Osteoblast (primary cell): ENCODE measurements at places on chromosomes 1 and 21.

DNA sequence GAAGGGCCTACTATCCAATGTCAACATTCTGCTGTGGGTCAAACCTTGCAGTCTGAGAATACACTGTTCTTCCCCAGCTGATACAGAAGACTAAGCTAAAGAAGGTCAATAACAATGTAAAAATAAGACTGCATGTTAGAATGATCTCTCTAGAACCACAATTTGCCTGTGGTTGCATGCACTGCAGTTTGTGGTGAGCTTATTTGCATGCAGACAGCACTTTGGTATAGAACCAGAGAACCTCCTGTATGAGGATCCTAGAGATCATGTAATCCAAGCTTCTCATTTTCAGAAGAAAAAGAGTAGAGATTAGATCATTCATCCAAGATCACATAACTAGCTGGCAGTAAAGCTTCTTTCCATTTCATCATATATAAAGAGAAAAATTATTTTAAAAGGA, 15.8 kb downstream of the SYNJ1 start:
- DNase-seq = no peak

- DNase-seq = peak; percentile 84
These were observed 22.6 kb downstream of the GON4L start for GRCh38 chr1:155834296-155834926.

DNA sequence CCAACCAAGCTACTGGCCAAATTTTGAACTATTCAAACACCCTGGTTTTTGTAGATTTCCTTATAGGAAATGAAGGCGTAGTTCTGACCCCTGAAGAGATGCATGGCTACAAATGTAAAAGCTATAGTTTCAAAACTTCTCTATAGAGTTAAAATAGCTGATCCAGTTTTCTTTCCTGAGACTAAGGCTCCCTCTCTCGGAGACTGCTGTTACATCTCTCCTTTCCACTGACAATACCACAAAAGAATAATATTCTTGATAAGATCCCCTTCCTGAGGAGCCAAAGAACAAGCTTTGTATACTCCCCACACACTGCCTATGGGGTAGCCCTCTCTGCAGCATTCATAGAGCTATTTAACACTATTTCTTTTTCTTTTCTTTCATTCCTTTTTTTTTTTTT, 6.7 kb upstream of the CFAP126 start:
- DNase-seq = peak; percentile 62

GRCh38 chr21:39647476-39647875, 34.7 kb downstream of the B3GALT5 start:
- peak; percentile 57 for DNase-seq

- no peak for DNase-seq
These were observed 76.1 kb downstream of the VCAM1 start for GRCh38 chr1:100795646-100795985.

DNA sequence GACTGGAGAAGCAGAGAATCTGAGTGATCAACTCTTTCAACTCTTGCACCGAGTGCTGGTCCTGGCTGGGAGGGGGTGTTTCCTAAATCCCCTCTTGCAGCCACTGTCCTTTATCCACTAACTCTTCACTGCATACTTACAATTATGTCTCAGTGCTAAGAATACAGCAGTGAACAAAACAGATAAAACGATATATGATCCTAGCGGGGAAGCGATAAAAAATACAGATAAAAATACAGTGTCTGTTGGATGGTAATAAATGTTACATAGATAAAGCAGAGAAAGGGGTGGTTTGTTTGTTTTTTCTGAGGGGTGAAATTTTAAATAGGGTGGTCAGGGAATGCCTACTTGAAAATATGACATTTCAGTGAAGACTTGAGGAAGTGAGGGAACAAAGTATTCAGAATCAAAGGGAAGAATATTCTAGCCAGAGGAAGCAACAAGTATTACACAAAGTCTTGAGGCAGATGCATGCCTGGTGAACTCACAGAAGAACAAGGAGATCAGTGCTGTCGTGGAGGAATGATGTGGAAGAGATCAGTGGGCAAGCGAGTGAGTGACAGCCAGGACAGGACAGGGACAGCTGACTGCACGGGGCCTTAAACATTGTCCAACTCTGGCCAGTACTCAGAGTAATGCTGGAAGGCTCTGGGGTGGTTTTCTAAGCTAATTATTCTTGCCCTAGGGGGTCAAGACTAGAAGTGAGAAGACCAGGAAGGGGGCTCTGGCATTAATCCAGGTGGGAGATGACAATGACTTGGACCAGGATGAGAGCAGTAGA, 110.0 kb downstream of the APP start:
- no peak for DNase-seq

DNA sequence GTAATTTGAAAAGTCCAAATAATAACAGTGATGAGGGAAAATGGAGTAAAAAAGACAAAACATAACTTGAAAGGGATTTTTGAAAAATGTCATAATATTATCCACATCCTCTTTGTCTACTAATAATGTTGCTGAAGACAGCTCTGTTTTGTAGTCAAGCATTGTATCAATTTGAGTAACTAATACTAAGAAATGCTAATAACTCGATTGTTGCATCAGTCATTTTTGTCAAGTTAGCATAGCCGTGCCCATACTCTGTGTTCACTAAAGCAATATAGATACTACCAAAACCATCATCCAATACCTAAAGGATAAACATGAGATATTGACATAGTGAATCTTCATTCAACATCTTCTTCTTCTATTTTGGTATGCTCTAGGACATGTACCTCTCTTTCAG, 17.3 kb downstream of the PDC start:
- DNase-seq = no peak

DNA sequence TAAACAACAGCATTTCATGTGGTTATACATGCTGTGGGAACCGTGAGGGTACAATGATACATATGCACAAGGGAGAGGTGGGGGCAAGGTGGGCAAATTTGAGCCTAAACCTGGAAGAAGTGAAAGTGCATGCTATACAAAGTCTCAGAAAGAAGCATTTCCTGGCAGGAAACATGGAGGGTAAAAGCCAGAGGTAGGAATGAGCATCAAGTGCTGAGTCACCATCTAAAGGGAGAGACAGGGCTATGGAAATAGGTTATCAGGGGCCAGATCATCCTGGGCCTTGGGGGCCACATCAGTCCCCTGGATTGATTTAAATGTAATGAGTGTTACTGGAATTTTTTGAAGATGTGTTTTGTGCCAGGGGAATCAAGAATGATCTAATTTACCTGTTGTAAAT, 60.1 kb upstream of the DAB1 start:
- DNase-seq = no peak

- DNase-seq = peak; percentile 34
These were observed 160.2 kb upstream of the IRF2BP2 start for GRCh38 chr1:234769986-234770795.

- peak; percentile 98 for DNase-seq
These were observed at the start of gene LIX1L for GRCh38 chr1:145957443-145958319. Gene LIX1L (minus strand): TSS chr1:145958017. CDS start chr1:145957927, 90 bp downstream.

GRCh38 chr21:42089093-42089631, 18.0 kb downstream of the UMODL1 start:
- DNase-seq = no peak

DNA sequence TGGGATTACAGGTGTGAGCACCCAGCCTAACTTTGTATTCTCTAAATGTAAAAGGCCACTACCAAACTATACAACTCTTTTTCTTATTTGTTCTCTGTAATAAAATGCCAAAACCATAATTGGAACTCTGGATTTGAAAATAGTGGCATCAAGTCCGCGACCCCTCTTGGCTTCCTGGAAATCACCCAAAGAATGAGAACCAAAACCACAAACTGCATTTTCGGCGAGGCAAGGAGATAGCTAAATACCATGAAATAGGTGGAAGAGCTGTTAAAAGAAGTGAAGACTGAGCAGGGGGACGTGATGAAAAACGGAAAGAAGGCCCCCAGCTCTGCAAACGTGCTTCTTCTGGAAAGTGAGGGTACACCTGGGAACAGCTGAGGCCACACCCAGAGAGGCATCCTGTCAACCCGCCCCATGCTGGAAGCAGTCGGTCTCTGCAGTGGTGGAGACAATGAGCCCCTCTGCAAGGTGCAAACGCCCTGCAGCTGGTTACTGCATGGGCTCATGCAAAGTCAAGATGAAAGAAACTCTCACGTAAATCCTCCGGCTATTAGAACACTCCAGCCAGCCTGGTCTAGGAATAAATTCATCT, 22.5 kb downstream of the VPS26C start:
- no peak for DNase-seq

DNA sequence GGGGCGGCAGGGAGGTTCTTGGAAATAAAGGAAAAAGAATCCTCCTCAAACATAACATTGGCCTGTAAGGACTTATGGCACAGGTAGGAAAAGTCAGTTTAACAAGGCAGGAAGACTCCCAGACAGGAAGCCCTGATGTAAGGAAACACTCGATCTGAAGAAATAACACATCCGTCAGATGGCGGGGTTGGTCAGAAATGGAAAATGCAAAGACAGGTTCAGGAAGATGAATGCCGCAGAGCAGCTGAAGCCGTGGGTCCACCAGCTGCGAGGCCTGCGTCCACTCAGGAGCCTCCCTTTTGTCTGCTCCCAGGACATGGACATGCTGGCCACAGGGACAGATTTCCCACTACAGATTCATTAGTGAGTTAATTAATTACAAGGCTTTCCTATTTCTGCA, 3.8 kb downstream of the RSPH1 start:
- no peak for DNase-seq

GRCh38 chr1:8947127-8947691, 1.5 kb downstream of the CA6 start:
- DNase-seq = no peak

DNA sequence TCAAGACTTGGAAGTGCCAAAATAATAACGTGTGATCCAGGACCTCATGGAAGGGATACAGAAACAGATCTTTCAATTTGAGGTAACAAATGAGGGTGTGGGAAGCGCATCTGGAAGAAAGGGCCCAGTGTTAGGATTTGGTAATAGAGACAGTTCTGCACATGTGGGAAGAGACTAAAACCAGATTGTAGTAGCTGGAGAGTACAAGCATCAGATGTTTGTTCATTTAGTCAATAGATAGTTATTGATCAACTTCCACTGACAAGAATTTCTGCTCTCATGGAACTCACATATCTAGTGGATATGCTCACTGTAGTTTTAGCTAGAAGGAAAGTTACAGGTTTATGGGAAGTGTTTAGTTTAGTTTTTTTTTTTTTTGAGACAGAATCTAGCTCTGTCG, 153.6 kb downstream of the TLR5 start:
- no peak for DNase-seq

DNA sequence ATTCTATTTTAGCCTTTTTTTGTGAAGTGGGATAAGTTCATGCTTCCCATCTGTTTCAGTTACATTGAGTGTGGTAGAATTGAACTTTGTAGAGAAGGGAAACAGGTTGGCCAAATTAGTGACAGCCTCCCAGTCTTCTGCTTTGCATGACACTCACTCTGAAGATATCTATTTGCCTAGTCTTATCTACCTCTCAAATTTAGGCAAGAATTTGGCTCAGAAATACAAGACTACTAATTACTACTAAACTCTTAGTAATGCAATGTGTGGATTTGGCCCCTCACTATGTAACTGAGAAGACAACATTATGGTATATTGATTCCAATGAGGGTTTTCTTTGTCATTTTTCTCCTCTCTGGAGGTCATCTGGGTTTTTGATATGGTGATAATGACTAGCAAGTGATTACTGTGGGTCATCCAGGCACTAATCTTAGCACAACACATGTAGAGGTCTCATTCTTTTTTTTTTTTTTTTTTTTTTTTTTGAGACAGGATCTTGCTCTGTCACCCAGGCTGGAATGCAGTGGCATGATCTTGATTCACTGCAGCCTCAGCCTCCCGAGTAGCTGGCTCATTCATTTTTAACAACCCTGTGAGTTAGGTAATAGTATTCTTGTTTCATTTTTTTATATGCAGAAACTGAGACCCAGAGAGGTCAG, 6.3 kb downstream of the FAM20B start:
- DNase-seq = no peak

DNA sequence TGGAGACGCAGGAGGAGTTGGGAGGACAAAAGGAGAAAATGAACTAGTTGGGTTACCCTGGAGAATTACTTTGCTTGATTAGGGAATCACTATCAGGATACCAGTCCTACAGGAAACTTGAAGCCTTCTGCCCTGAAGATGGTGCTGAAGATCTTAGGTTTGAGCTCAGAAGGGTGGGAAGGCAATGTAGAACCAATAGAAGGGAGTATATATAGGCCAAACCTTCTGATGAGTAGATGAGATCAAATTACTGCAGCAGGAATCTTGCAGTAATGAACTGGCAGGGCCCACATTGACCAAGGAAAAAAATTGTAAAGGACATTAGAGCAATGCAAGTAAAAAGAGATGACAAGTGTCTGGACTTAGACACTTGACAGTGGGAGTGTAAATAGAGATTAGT, 116.3 kb upstream of the CACYBP start:
- no peak for DNase-seq

DNA sequence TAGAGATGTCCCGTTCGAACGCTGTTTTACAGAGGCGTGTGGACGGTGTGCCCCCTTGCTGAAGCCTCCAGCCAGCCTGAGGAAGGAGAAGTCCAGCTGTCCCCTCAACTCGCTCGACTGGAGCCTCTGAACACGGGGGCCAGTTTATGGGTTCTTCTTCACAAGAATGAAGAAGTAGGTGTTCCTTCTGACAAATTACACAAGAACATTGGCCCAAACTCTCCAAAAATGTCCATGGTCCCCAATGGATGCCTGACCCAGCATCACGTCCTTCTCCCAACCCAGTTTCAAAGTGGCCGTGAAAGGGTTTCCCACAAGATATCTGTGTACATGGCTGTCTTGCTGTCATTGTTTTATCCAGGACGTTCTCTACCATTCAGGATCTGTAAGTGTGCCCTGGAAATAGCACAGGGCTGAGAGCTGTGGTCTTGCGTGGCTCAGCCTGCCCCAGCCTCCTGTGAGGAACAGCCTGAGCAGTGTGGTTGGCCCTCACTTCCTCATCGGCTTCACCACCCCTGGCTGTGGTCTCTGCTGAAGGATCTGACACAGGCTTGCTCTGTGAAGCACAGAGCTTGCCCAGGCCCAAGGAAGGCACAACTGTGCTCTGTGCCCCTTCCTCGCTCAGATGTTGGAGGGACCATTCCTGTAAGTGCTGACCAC, 1.0 kb upstream of the S100B start:
- no peak for DNase-seq

DNA sequence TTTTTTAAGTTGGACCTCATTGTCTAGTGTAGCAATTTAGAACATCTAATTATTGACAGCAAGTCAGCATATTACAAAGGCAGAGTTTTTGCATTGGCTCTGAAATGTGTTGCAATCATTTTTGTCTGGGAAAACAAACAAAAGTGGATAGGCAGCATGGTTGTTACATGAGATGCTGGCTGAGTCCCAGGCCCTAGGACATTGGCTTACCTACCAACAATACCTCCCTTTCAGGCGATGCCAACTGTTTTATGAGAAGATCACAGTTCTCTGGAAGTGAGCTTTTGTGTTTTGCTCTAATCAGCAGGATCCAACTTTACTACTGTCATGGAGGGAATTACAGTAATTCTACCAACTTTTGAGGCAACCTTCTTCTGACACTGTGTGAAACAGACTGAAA, 71.5 kb upstream of the CXADR start:
- no peak for DNase-seq

- no peak for DNase-seq
These were observed 301.9 kb upstream of the RUNX1 start for GRCh38 chr21:35350965-35351364.

- DNase-seq = no peak
These were observed 55.6 kb upstream of the DUSP10 start for GRCh38 chr1:221797506-221797905.
